Breast epithelium (tissue), 4 donors: ENCODE measurements at places on chromosomes 5 and 9.

GRCh38 chr9:89770531-89771174 lies 165.8 kb downstream of the GADD45G start:
- H3K4me1 ChIP-seq, result no peaks in the 10 kb centered on the region
- DNase-seq, result no peak
- H3K27ac ChIP-seq, result no peak overlapping the region

DNA sequence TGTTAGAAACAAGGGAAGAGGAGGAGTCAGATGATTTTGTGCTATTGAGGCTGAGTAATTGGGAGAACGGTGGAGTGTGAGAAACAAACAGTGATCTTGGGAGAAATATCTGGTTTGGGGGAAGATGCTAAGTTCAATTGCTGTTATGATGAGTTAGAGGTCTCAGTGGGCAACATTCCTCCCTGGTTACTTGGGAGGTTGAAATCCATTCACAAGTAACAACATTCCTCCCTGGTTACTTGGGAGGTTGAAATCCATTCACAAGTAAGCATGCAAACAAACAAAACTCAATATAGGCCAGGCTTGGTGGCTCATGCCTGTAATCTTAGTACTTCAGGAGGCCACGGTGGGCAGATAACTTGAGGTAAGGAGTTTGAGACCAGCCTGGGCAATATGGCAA lies 38.7 kb downstream of the AGXT2 start:
- H3K36me3 ChIP-seq, result no peaks in the 10 kb centered on the region
- DNase-seq, result no peak
- H3K27ac ChIP-seq, result no peak overlapping the region
- H3K27me3 ChIP-seq, result no peaks in the 10 kb centered on the region
- H3K4me3 ChIP-seq, result no peak overlapping the region
- H3K4me1 ChIP-seq, result no peaks in the 10 kb centered on the region

DNA sequence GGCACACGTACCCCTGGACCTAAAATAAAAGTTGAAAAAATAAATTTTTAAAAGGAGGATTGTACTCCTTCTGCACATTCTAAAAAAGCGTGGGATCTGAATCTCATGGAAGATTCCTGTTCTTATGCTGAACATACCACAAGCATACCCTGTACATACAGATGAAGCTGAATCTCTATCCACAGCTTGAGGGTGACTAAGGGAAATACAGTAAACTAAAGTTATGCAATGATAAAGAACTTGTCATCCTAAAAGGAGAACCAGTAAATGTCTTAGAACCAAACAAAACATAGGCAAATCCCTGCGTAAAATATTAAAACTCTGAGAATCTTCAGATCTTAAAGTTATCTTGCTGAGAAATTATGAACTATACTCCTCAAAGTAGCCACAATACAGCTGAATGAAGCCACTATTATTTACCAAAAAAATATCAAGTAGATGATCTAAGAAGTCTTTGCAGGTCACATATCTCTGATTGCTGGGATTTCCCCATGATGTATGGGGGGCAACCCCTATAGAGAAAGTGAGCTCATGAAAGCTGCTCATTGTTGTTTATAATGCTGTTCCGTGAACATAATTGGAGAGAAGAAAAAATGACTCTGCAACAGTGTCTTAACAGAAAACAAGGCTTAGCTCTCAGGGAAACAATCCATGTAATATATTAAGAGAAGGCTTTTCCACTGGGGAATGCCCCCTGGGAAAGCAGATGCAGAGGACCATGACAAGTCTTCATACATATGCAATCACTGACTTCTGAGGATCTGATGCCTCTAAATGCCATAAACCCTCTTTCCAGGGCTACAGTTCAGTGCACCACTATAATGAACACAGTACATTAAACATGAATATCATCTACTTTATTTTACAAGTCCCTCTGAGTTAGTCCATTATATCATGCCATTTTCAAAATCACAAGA lies 210.1 kb downstream of the EPB41L4A start:
- H3K4me1 ChIP-seq, result no peaks in the 10 kb centered on the region
- H3K27me3 ChIP-seq, result no peaks in the 10 kb centered on the region
- no peak overlapping the region for H3K27ac ChIP-seq
- no peak overlapping the region for H3K4me3 ChIP-seq
- DNase-seq, result no peak

GRCh38 chr9:34332076-34332964 lies 3.0 kb downstream of the NUDT2 start:
- H3K27ac ChIP-seq, result no peak overlapping the region
- H3K27me3 ChIP-seq, result no peaks in the 10 kb centered on the region
- no peaks in the 10 kb centered on the region for H3K4me1 ChIP-seq
- no peak for DNase-seq
- H3K36me3 ChIP-seq, result no peaks in the 10 kb centered on the region

GRCh38 chr5:126780165-126780827 lies 3.4 kb downstream of the LMNB1 start:
- H3K36me3 ChIP-seq, result no peaks in the 10 kb centered on the region
- H3K4me3 ChIP-seq, result no peak overlapping the region
- DNase-seq, result no peak

- no peaks in the 10 kb centered on the region for H3K36me3 ChIP-seq
- DNase-seq, result no peak
- no peak overlapping the region for H3K27ac ChIP-seq
- no peaks in the 10 kb centered on the region for H3K27me3 ChIP-seq
Observed at GRCh38 chr9:75071530-75072122, 16.3 kb downstream of the NMRK1 start.

- H3K27me3 ChIP-seq, result no peaks in the 10 kb centered on the region
- no peaks in the 10 kb centered on the region for H3K4me1 ChIP-seq
- no peak overlapping the region for H3K27ac ChIP-seq
- no peak overlapping the region for H3K4me3 ChIP-seq
- H3K36me3 ChIP-seq, result no peaks in the 10 kb centered on the region
Observed at GRCh38 chr5:44002381-44002901, 386.8 kb downstream of the FGF10 start.

- H3K27ac ChIP-seq, result no peak overlapping the region
- no peaks in the 10 kb centered on the region for H3K36me3 ChIP-seq
- H3K4me1 ChIP-seq, result no peaks in the 10 kb centered on the region
- no peak for DNase-seq
- H3K4me3 ChIP-seq, result no peak overlapping the region
Observed at GRCh38 chr5:135141303-135142268, 107.6 kb upstream of the PITX1 start.

GRCh38 chr5:173675287-173675996 lies 59.0 kb upstream of the BOD1 start:
- H3K36me3 ChIP-seq, result no peaks in the 10 kb centered on the region
- H3K4me1 ChIP-seq, result no peaks in the 10 kb centered on the region
- no peak for DNase-seq

GRCh38 chr5:160363660-160364395 lies 6.6 kb downstream of the C1QTNF2 start:
- H3K36me3 ChIP-seq, result no peaks in the 10 kb centered on the region
- H3K27ac ChIP-seq, result peak overlapping the region; percentile 82
- no peak overlapping the region for H3K4me3 ChIP-seq
- peaks cover 5% of the 10 kb centered on the region for H3K4me1 ChIP-seq
- H3K27me3 ChIP-seq, result no peaks in the 10 kb centered on the region
- no peak for DNase-seq

DNA sequence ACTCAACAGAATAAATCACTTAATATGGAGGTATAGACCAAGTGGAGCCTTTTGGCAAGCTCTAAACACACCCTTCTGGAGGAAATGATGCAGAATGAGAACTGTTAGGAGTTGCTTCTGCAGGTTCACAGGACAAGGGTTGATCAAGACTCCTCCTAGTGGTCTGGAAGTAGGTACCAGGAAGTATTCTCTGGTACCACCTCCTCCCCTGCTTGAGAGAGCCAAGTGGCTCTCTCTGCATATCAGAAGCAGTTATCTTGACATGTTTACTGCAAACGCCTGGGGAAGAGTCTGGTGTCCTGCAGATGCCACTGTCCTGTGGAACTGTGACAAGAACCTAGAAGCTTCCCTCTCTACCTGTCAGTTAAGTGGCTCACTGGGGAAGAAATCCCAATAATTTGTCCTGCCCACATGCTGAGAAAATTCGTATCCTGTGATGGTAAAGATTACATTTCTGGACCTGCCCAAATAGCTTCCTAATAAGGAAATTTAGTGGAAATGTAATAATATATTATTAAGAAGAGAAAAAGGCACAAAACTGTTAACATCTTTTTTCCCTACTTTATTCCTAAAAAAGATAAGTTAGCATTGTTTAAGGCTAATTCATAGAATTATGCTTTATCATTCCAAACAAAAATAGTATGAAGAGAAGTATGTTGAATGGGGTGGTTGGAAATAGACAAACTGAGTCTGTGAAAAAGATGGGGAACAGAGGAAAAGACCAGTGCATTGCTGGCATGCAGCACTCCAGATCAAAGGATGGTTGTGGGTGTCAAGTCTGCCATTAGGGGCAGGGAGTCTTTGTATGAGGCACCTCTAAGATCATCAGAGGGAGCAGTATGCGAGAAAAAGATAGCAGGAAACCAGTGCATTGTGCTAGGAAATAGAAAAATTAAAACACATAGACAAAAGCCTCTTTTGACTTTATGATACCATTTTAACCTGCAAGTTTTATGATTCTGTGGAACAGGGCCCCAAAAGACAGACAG lies 118.8 kb downstream of the CDC42SE2 start:
- H3K36me3 ChIP-seq, result no peaks in the 10 kb centered on the region
- H3K27ac ChIP-seq, result no peak overlapping the region
- DNase-seq, result no peak
- H3K4me3 ChIP-seq, result no peak overlapping the region
- H3K4me1 ChIP-seq, result no peaks in the 10 kb centered on the region
- H3K27me3 ChIP-seq, result no peaks in the 10 kb centered on the region

- H3K4me3 ChIP-seq, result no peak overlapping the region
- no peak for DNase-seq
- no peaks in the 10 kb centered on the region for H3K36me3 ChIP-seq
- no peaks in the 10 kb centered on the region for H3K4me1 ChIP-seq
- H3K27me3 ChIP-seq, result no peaks in the 10 kb centered on the region
Observed at GRCh38 chr5:56105511-56106291, 110.9 kb upstream of the IL6ST start.

- no peak overlapping the region for H3K27ac ChIP-seq
- H3K27me3 ChIP-seq, result no peaks in the 10 kb centered on the region
- H3K36me3 ChIP-seq, result no peaks in the 10 kb centered on the region
- DNase-seq, result no peak
- no peak overlapping the region for H3K4me3 ChIP-seq
- H3K4me1 ChIP-seq, result no peaks in the 10 kb centered on the region
Observed at GRCh38 chr9:124366476-124367220, 48.6 kb downstream of the PSMB7 start.

- no peaks in the 10 kb centered on the region for H3K27me3 ChIP-seq
- no peak overlapping the region for H3K4me3 ChIP-seq
- no peaks in the 10 kb centered on the region for H3K36me3 ChIP-seq
- no peak for DNase-seq
Observed at GRCh38 chr5:129020683-129021082, 55.4 kb downstream of the SLC27A6 start.

GRCh38 chr5:107396351-107396690 lies 274.4 kb downstream of the EFNA5 start:
- H3K4me3 ChIP-seq, result no peak overlapping the region
- H3K27me3 ChIP-seq, result no peaks in the 10 kb centered on the region

GRCh38 chr5:78816143-78816765 lies 167.7 kb upstream of the LHFPL2 start:
- H3K27ac ChIP-seq, result no peak overlapping the region
- no peak for DNase-seq
- no peaks in the 10 kb centered on the region for H3K27me3 ChIP-seq

GRCh38 chr9:80147866-80148265 lies 576.1 kb downstream of the TLE4 start:
- no peak overlapping the region for H3K27ac ChIP-seq
- H3K4me1 ChIP-seq, result no peaks in the 10 kb centered on the region
- no peak for DNase-seq

DNA sequence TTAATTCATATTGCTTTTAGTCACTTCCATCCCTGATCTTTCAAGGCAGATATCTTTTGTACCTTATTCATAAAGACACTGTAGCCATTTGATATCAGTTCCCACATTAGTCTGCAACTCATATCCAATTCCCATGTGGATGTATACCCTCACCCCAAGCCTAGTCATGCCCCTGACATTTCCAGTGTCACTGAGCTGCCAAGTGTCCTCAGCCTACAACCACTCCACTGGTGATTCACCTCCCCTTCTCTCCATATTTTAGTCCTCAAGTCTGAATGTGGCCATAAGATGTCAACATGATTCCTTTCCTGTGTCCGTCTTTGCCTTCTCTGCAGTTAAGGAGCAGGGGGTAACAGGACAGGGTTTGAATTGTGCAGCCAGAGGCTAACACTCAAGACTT lies 346.9 kb downstream of the RAB3C start:
- no peaks in the 10 kb centered on the region for H3K27me3 ChIP-seq
- H3K27ac ChIP-seq, result no peak overlapping the region
- H3K4me1 ChIP-seq, result no peaks in the 10 kb centered on the region
- no peak overlapping the region for H3K4me3 ChIP-seq
- DNase-seq, result no peak
- no peaks in the 10 kb centered on the region for H3K36me3 ChIP-seq

DNA sequence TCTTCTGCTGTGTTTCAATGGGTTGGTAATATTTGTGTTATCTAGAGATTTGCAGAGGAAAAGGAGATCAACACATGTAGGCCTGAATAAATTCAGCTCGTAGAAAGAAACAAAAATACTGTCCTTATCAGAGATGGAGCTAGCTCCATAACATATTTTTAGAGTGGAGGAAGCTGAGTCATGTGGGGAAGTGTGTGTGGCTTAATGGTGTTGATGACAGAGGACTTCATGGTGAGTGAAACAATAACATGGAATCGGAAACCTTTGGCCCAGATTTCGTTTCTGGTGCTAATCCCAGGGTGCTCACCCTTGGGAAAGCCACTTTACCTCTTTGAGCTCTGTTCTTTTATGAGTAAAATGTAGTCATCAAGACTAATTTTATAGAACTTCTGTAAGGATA lies 825.0 kb downstream of the TLR4 start:
- no peaks in the 10 kb centered on the region for H3K4me1 ChIP-seq
- DNase-seq, result no peak
- no peak overlapping the region for H3K27ac ChIP-seq
- no peak overlapping the region for H3K4me3 ChIP-seq
- no peaks in the 10 kb centered on the region for H3K27me3 ChIP-seq
- no peaks in the 10 kb centered on the region for H3K36me3 ChIP-seq

- no peak overlapping the region for H3K4me3 ChIP-seq
- no peaks in the 10 kb centered on the region for H3K36me3 ChIP-seq
- no peaks in the 10 kb centered on the region for H3K4me1 ChIP-seq
- H3K27ac ChIP-seq, result no peak overlapping the region
- H3K27me3 ChIP-seq, result no peaks in the 10 kb centered on the region
- DNase-seq, result no peak
Observed at GRCh38 chr9:36820392-36820861, 213.6 kb downstream of the PAX5 start.

- no peaks in the 10 kb centered on the region for H3K27me3 ChIP-seq
- H3K4me1 ChIP-seq, result no peaks in the 10 kb centered on the region
- peak overlapping the region; percentile 92 for H3K4me3 ChIP-seq
- H3K36me3 ChIP-seq, result no peaks in the 10 kb centered on the region
Observed at GRCh38 chr5:116084287-116084691, 536 bp upstream of the COMMD10 start.

GRCh38 chr9:109115931-109116526 lies 3.7 kb downstream of the TMEM245 start:
- no peaks in the 10 kb centered on the region for H3K27me3 ChIP-seq
- peaks cover 8% of the 10 kb centered on the region for H3K4me1 ChIP-seq
- no peaks in the 10 kb centered on the region for H3K36me3 ChIP-seq
- no peak overlapping the region for H3K4me3 ChIP-seq

GRCh38 chr9:114299286-114300152 lies 23.4 kb upstream of the ORM1 start:
- H3K36me3 ChIP-seq, result no peaks in the 10 kb centered on the region
- DNase-seq, result peak; percentile 25
- no peak overlapping the region for H3K27ac ChIP-seq

GRCh38 chr5:138623053-138623452 lies 47.9 kb upstream of the HSPA9 start:
- H3K36me3 ChIP-seq, result no peaks in the 10 kb centered on the region
- no peaks in the 10 kb centered on the region for H3K27me3 ChIP-seq
- DNase-seq, result no peak

- no peak overlapping the region for H3K27ac ChIP-seq
- H3K4me1 ChIP-seq, result no peaks in the 10 kb centered on the region
- DNase-seq, result no peak
Observed at GRCh38 chr5:126383246-126383645, 40.0 kb upstream of the GRAMD2B start.
